Activated T-helper 1 cell treated with anti-CD3 and anti-CD28 coated beads, Interleukin-12 subunit alpha, Interleukin-12 subunit beta, Interleukin-2, Interleukin-4 antibody, amounts not matched to agents 30 ng/mL and 10 ng/mL and 1 ng/mL, durations not matched to agents 14 hours and 24 hours and 36 hours (primary cell): ENCODE measurements at places on chromosomes 16 and 17. TPM values are rescaled to one million over a fixed set of nuclear protein-coding genes. Genes with fewer than 3 reads are reported as not detected.

Gene EPX
- total RNA-seq = not detected in 2 replicates

- no peak overlapping the region for H3K27ac ChIP-seq
- no peak for DNase-seq
- no peaks in the 10 kb centered on the region for H3K36me3 ChIP-seq
- peak overlapping the region; percentile 73 for H3K4me3 ChIP-seq
- H3K27me3 ChIP-seq = peaks cover 65% of the 10 kb centered on the region
- H3K4me1 ChIP-seq = peaks cover 5% of the 10 kb centered on the region
Observed at GRCh38 chr17:38606646-38607611, 1.2 kb upstream of the SRCIN1 start.

- peaks cover 7% of the 10 kb centered on the region for H3K27me3 ChIP-seq
- no peak overlapping the region for H3K27ac ChIP-seq
- H3K4me1 ChIP-seq = no peaks in the 10 kb centered on the region
- H3K4me3 ChIP-seq = no peak overlapping the region
Observed at GRCh38 chr17:81821603-81822311, 11.3 kb downstream of the MCRIP1 start.

GRCh38 chr17:4152471-4152870 lies 9.5 kb downstream of the CYB5D2 start:
- DNase-seq = no peak
- no peak overlapping the region for H3K27ac ChIP-seq
- H3K36me3 ChIP-seq = peaks cover 3% of the 10 kb centered on the region
- H3K4me1 ChIP-seq = peaks cover 5% of the 10 kb centered on the region

DNA sequence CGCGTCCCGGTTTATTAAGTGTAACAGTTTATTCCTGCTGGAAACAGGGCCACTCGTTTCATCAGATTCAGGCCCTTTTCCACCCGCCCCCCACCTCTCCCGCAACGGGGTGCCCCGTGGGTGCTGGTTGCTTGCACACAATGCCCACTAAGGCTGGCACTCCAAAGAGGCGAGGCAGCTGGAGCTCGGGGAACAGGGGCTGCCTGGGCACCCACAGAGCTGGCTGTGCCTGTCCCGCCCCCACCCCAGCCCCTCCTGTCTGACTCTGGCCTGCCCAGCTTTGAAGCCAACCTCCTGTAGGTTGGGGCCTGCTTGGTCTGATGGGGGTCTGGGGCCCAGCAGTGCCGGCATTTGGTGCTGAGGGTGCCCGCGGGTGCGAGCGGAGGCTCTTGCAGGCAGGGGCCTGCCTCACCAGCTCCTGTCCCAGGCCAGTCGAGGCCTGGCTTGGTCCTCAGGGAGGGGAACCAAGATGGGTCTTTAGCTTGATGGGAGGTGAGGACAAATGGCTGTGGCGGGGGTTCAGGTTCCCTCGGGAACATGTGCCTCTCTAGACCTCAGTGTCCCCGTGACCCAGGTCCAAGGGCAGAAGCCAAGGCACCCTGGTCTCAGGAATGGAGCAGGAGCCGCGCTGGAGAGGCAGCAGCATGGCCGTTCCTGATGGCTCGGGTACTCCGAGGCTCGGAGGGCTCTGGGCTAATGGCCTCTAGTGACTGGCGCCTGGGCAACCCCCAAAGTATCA lies 20.1 kb downstream of the MYBBP1A start:
- H3K27ac ChIP-seq = no peak overlapping the region
- DNase-seq = no peak
- H3K27me3 ChIP-seq = no peaks in the 10 kb centered on the region
- H3K36me3 ChIP-seq = peaks cover 2% of the 10 kb centered on the region

DNA sequence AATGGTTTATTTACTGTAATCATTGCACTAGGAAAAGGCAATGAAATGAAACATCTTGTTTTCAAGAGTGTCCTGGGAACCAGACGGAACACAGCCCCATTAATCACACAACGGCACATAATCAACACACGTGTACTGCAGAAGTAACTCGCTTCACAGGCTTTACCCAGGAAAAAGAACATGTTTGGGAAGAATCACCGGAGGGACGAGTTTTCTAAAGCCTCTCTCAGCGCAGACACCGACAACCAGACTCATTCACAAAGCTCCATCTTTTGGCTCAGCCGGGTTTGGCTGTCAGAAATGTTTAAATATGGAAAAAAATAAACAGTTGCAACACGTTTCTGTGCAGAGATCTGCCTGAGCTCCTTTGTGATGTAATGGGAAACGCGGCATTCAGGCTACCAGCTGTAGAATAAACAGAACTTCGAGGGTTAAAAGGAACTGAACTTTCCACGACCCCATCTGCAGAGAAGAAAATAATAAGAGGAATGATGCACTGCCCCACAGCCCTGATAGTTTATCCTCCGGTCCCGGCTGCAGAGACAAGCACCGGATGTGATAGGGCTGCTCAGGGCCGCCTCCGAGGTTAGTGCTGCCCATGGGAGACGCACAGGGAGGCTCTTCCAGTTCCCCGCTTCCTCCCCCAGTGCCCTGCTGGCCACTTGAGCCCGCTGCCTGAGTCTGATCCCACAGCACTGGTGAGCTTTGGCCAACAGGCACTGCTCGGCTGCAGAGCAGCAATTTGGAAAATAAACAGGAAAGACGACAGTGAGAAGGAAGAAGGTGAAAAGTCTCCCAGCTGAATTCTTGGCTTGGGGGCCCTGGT lies 119.8 kb downstream of the HIC1 start:
- H3K36me3 ChIP-seq = peaks cover 39% of the 10 kb centered on the region
- H3K27ac ChIP-seq = no peak overlapping the region
- no peaks in the 10 kb centered on the region for H3K27me3 ChIP-seq
- peaks cover 40% of the 10 kb centered on the region for H3K4me1 ChIP-seq

Gene ARRB2
- total RNA-seq = 202 and 204 TPM in 2 replicates

DNA sequence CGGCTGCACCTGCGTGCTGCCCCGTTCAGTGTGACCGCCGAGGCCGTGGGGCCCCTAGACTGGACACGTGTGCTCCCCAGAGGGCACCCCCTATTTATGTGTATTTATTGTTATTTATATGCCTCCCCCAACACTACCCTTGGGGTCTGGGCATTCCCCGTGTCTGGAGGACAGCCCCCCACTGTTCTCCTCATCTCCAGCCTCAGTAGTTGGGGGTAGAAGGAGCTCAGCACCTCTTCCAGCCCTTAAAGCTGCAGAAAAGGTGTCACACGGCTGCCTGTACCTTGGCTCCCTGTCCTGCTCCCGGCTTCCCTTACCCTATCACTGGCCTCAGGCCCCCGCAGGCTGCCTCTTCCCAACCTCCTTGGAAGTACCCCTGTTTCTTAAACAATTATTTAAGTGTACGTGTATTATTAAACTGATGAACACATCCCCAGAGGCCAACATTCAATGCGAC lies 1.7 kb downstream of the IL17C start:
- no peak overlapping the region for H3K4me3 ChIP-seq
- H3K27me3 ChIP-seq = peaks cover 30% of the 10 kb centered on the region
- no peak for DNase-seq
- peaks cover 20% of the 10 kb centered on the region for H3K36me3 ChIP-seq
- peaks cover 21% of the 10 kb centered on the region for H3K4me1 ChIP-seq

DNA sequence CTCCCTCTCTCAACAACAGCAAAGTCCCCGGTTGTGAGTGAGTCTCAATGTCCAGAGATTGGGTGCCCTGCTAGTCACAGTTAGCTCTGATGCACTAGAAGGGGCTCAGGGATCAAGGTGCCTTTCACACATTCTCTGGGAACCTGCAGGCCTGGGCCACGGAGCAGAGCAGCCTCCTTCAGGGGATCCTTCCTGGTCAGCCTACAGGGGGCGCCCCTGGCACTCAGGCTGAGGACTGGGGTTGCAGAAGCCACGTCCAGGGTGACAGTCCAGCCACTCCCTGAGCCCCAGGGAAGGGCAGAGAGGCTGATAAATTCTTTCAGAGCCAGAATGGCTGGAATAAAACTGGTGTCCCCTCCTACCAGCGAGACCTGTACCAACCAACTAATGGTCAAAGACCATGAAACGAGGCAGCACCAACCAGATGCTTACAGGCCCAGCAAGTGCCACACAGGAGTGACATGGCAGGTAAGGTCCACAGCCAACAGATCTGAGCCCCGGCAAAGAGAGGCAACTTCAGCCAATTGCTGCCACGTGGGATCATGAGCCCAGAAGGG lies 43.5 kb downstream of the ST3GAL2 start:
- H3K27ac ChIP-seq = no peak overlapping the region
- no peak overlapping the region for H3K4me3 ChIP-seq
- H3K36me3 ChIP-seq = peaks cover 3% of the 10 kb centered on the region
- no peaks in the 10 kb centered on the region for H3K27me3 ChIP-seq
- no peaks in the 10 kb centered on the region for H3K4me1 ChIP-seq

- no peak overlapping the region for H3K4me3 ChIP-seq
- no peaks in the 10 kb centered on the region for H3K27me3 ChIP-seq
- DNase-seq = no peak
- no peak overlapping the region for H3K27ac ChIP-seq
- H3K36me3 ChIP-seq = no peaks in the 10 kb centered on the region
Observed at GRCh38 chr16:9465161-9465560, 373.7 kb downstream of the HAPSTR1 start.

Gene ZFP1
- 12.3 and 14.6 TPM in 2 replicates for total RNA-seq

- H3K27ac ChIP-seq = no peak overlapping the region
- no peak overlapping the region for H3K4me3 ChIP-seq
- peaks cover 38% of the 10 kb centered on the region for H3K27me3 ChIP-seq
- no peaks in the 10 kb centered on the region for H3K36me3 ChIP-seq
Observed at GRCh38 chr17:57941384-57942370, 13.5 kb downstream of the CUEDC1 start.

Gene CCL22
- total RNA-seq = 11.4 and 11.5 TPM in 2 replicates

- H3K27me3 ChIP-seq = peaks cover 67% of the 10 kb centered on the region
- no peak overlapping the region for H3K27ac ChIP-seq
- peaks cover 34% of the 10 kb centered on the region for H3K4me1 ChIP-seq
- no peaks in the 10 kb centered on the region for H3K36me3 ChIP-seq
- H3K4me3 ChIP-seq = no peak overlapping the region
Observed at GRCh38 chr17:38588788-38589174, 17.0 kb downstream of the SRCIN1 start.

Gene RAB11FIP4
- total RNA-seq = 28.7 and 29.8 TPM in 2 replicates

Gene GDPD3
- 4.3 and 6.3 TPM in 2 replicates for total RNA-seq

DNA sequence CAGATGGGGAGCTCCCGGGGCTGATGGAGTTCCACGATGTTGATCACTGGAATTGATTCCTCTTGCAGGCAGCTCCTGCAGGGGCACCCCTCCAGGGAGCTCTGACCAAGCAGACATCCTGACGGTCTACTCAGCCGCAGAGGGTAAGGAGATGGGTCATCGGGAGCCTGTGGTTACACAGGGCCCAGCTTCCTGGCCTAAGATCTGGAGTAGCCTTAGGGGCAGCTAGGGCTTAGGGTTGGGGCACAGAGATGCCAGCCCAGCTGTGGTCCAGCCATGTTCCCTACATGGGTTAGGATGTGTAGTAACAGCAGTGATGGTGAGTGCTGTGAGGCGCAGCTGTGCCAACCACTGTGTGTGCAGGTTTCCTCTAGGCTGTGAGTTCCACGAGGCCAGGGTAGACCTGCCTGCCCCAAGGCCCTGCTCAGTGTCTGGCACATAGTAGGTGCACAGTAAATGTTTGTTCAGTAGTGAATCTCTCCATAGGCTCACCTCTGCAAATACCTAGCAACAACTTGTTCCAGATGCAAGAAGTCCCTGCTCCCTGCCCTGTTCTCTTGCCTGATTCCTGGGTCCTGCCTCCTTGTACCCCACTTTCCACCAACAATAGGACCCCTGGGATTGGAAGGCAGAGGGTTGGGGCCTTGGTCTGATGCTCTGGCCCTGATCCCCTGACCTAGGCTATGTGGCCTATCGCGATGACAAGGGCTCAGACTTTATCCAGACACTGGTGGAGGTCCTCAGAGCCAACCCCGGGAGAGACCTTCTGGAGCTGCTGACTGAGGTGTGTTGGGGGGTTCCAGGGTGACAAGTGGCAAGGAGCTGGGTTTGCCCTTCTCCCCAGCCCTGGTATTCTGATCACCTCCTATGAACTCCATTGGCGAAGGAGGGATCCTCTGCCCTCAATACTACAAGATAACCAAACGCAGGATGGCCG lies 13.7 kb downstream of the ZNF213 start:
- peak overlapping the region; percentile 50 for H3K27ac ChIP-seq
- H3K36me3 ChIP-seq = no peaks in the 10 kb centered on the region
- H3K4me1 ChIP-seq = peaks cover 25% of the 10 kb centered on the region
- no peak for DNase-seq

DNA sequence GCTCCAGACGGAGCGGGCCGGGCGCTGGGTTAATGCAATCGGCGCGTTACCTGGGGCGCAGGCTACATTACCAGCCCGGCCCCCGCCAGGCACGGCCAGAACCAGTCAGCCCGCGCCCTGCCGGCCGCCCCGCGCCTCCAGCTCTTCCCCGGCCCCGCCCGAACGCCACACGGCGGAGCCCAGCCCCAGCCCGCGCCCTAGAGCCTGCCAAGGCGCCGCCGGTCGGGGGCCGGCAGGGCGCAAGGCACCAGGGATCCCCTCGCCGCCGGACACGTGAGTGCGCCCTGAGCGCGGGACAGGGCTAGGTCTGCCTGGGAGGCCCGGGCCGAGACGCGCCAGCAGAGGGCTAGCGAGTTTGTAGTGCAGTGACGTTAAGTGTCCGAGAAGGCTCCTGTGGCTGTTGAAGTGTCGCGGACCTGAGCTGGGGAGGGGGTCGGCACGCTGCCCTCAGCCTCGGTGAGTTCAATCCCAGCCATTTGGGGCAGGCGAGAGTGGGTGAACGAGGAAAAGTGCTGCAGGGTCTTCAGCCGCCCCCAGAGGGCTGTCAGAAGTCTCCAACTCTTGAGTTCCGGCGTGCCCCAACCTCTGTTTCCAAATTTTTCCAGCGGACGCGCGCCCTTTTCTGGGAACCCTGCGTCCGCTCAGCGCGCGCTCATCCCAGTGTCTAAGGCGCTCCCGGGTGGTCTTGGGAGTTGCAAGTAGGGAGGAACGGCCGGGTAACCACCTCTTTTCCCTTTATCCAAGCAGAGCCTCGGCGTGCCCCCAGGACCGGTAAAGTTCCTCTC lies at the start of gene SLC6A2:
SLC6A2 (plus strand) TSS at position 92 of the 785 bp plus-strand sequence. CDS start 707 bp downstream, outside the sequence.
- no peaks in the 10 kb centered on the region for H3K4me1 ChIP-seq
- H3K27ac ChIP-seq = no peak within 1 kb of the TSS
- no peaks in the 10 kb centered on the region for H3K36me3 ChIP-seq
- H3K27me3 ChIP-seq = peaks cover 4% of the 10 kb centered on the region

DNA sequence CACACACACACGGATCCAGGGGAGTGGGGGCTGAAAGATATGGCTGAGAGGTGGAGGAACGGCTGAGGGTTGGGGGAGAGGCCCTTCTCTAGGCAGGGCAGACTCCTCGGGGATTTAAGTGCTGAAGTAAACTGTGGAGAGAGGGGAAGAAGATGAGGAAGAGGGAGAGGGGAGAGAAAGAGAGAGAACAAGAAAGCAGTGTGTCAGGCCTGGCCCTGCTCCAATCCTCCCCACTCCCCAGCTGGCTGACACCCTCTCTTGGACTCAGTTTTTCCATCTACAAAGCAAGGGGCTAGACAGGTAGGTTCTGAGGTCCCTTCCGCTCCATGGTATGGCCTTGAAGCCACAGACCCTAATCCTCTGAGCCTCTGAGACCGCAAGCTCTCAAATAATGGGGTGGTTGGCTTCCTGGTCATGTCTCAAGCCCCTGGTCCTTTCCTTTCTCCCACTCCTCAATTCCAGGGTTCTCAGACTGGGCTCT lies 2.0 kb downstream of the VAMP2 start:
- H3K4me3 ChIP-seq = peak overlapping the region; percentile 87
- peaks cover 56% of the 10 kb centered on the region for H3K4me1 ChIP-seq
- H3K27ac ChIP-seq = peak overlapping the region; percentile 77
- peaks cover 27% of the 10 kb centered on the region for H3K36me3 ChIP-seq
- H3K27me3 ChIP-seq = no peaks in the 10 kb centered on the region
- DNase-seq = no peak
